SK-N-SH (cell line): ENCODE measurements at places on chromosomes 1 and 21. TPM values are rescaled to one million over a fixed set of nuclear protein-coding genes. Genes with fewer than 3 reads are reported as not detected.
A peak's percentile ranks its signal among the peaks of the same experiment; 100 is the strongest.

PODN gene
- polyA plus RNA-seq = 2.0 and 2.9 TPM in 2 replicates

TEX38 gene
- polyA plus RNA-seq = 0.07 and 0.24 TPM in 2 replicates

KCNJ15 gene
- polyA plus RNA-seq = 0.02 and 0.03 TPM in 2 replicates

TMEM82 gene
- not detected in 2 replicates for polyA plus RNA-seq

GNPAT gene
- 14.7 and 18.9 TPM in 2 replicates for polyA plus RNA-seq

- DNase-seq = no peak
Measured at GRCh38 chr1:118928739-118929554, 59.2 kb downstream of the TBX15 start.

DNA sequence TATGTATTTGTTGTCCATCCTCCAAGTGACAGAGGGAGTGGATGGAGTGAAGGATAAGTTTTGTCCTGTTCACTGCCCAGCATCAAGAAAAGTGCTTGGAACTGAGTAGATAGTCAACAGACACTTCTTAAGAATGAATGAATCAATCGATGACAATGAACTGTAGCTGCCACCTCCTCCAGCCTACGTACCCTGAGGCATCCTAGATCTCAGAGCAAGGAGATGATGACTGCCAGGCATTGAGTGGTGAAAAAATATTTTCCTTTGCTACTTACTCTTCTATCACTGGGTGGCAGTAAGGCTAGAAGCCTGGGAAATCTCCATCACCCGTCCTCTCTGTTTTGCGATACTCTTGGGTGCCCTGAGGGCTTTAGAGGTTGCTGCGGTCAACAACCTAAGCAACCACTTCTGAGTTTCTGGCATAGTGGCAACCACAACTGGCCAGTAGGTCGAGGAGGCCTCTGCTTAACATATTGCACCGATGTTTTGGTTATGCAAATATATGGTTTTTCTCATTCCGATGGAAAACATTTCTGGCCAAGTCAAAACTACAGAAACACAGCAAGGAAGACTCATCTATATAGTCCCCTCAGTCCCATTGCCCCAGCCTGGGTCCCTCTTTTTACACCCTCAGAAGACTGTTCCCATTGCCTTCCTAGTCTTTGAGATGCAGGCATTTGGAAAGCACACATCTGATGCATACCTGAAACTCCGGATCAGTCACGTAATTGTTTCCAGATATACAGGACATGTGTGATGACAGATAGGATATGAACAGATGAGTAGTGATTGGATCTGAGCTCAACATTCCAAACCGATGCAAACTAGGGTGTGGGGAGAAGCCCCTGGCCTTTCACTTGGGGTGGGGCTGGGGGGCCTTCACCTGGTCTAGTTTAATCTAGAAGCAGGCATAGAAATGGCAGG, 136.8 kb downstream of the RUNX1 start:
- DNase-seq = no peak

- no peak for DNase-seq
Measured at GRCh38 chr1:113874012-113874879, 2.7 kb upstream of the PTPN22 start.

GRCh38 chr1:11967028-11967547, 13.2 kb upstream of the MFN2 start:
- peak; percentile 69 for DNase-seq

GRCh38 chr1:207883104-207883651, 27.7 kb downstream of the CD34 start:
- no peak for DNase-seq

DNA sequence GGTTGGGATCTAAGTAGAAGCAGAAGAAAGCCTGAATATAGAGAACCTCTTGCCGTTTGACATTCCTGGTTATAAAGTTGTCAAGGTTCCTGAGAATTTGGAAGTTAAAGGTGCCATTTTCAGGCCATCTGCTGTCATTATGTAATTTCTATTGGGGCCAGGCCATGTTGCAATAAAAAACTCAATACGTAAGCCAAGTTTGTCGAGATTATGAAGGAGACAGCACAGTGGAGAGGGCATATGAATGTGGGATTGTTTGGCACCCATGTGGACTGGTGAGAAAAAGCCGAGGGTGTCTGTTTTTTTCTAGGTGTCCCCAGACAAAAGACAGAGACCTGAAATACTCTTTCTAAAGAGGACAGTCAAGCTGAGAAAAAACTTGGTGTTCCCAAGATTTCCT, 18.8 kb upstream of the HSD3B1 start:
- DNase-seq = no peak

- DNase-seq = no peak
Measured at GRCh38 chr1:53180226-53180625, 16.4 kb upstream of the CPT2 start.

- no peak for DNase-seq
Measured at GRCh38 chr1:212688341-212689047, 11.1 kb downstream of the BATF3 start.

DNA sequence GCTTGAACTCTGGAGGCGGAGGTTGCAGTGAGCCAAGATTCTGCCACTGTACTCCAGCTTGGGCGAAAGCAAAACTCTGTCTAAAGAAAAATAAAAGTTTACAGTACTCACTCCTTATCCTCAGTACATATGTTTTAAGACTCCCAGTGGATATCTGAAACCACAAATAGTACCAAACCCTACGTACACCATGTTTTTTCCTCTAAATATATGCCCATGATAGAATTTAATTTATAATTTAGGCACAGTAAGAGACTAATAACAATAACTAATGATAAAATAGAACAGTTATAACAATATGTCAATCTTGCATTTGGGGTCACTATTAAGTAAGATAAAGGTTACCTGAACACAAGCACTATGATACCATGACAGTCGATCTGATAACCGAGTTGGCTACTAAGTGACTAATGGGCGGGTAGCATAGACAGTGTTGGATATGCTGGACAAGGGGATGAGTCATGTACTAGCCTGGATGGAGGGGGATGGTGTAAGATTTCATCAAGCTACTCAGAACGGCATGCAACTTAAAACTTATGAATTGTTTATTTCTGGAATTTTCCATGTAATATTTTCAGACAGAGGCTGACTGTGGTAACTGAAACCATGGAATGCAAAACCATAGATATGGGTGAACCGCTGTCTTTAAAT, 43.7 kb downstream of the ST7L start:
- DNase-seq = no peak

GRCh38 chr1:232452736-232453440, 177.0 kb downstream of the SIPA1L2 start:
- DNase-seq = no peak

DNA sequence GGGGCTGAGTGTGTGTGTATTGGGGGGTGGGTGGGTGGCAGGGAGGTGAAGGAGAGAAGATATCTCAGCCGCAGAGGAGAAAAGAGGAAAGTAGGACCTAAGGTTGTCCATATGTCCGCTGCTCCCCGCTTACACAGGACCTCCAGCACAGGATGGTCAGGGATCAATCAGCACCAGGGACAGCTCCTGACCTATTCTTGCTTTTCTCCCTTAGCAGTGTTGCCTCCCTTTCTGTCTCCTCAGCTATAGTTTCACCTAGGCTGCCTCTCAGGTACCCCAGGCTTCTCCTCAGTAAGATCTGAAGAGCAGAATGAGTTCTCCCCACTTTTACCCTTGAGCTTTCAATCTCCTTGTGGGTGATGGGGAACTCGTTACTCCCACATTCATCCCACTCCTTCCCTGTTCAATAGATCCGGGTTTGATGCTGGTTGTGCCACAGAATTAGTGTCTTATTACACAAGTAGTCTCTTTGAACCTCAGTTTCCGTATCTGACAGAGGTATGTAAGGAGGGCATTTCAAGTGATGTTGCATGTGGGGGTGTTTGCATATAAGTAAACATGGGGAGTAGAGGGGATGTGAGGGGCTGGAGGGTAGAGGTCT, 1.4 kb upstream of the DPH2 start:
- DNase-seq = no peak

GRCh38 chr21:42395302-42395701, 550 bp downstream of the TMPRSS3 start:
- DNase-seq = no peak

GRCh38 chr1:116310180-116310579, 62.9 kb upstream of the ATP1A1 start:
- DNase-seq = peak; percentile 19

DNA sequence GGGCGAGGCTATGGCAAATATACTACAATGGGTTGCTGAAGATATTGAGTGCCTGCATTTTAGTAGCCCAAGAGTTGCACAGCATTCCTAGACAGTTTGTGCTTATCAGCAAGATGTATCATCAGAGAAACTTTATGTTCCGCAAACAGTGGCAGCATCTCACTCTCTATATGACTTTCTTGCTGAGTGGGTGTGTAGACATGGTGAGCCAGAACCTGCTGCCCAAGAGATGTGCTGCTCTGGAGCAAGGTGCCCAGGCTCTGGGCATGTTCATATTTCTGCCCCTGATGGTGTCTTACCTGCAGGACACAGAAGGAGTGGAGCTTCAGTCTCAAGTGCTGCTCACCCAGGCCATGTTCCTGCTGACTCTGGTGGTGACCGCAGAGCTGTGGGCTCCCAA, 8.2 kb upstream of the RGSL1 start:
- no peak for DNase-seq

DNA sequence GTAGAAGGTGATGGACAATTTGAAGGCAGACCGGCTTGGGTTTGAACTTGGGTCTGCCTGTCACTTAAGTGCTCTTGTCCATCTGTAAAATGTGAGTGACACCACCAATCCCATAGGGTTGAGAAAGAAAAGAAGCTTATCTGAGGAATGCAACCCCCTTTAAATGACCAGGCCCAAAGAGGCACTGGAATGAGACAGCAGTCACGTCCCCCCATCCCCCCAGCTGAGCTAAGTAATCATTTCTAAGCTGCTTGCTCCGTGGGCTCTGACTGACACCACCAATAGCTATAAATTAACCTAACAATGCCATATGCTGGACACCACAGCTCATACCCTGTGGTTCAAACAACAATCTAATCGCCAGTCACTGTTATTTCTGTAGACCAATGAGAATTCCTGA, 15.1 kb downstream of the LCA5L start:
- DNase-seq = no peak

DNA sequence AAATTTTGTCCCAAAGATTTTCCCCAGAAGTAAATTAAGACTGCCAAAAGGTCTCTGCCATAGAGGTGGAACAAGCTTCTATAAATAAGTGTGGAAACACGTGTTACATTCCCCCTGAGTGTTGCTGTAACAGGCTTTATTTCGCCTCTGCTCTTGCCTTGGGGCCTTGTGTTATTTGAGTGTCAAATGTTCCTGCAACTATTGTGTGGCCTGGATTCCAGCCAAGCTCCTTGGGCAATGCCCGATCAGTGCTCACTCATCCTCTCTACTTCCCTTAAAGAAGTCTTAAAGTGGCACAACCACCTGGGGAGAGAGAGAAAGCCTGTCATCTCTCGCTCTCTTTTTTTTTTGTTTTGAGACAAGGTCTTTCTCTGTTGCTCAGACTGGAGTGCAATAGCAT, 156.7 kb downstream of the NR5A2 start:
- no peak for DNase-seq

- DNase-seq = peak; percentile 55
Measured at GRCh38 chr1:165403835-165404482, 41.0 kb downstream of the RXRG start.

DNA sequence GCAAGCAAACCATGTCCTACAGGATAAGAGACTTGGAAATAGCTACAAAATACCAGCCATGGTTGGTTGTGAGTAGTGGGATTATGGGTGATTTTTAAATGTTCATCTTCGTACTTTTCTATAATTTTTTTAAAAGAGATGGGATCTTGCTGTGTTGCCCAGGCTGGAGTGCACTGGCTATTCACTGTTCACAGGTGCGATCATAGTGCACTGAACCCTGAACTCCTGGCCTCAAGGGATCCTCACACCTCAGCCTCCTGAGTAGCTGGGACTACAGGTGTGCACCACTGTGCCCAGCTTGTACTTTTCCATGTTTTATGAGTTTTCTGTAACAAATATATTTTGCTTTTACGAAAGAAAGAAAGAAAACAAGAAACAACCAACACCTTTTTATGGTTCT, 224.2 kb downstream of the FOXD2 start:
- no peak for DNase-seq

DNA sequence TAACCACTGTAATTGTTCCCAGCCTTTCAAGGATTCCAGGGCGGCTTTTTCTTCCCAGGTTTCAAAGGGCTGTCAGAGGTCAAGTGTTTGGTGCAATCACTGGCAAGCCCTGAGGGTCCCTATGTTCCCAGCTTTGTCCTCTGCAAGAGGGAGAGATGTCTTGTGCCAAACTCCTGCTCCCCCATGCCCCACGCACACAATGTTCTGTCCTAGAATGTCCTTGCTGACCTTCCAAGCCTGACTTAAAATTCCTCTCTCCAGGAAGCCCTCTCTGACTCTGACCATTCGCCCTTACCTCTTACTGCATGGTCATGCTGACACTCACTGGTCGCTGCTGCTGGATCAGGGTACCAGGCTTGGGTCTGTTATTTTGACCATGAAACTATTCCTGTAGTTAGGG, 152.5 kb upstream of the KCND3 start:
- DNase-seq = no peak
